ENCODE measurements at places on chromosomes 16 and 17. TPM values are rescaled to one million over a fixed set of nuclear protein-coding genes. Genes with fewer than 3 reads are reported as not detected.

GRCh38 chr17:28467456-28468025, 5.9 kb upstream of the SLC13A2 start:
- no peak for DNase-seq
- no peaks in the 10 kb centered on the region for H3K4me1 ChIP-seq
- H3K27ac ChIP-seq = no peak overlapping the region
- H3K4me3 ChIP-seq = no peak overlapping the region
- H3K27me3 ChIP-seq = peaks cover 19% of the 10 kb centered on the region
- H3K36me3 ChIP-seq = no peaks in the 10 kb centered on the region

DNA sequence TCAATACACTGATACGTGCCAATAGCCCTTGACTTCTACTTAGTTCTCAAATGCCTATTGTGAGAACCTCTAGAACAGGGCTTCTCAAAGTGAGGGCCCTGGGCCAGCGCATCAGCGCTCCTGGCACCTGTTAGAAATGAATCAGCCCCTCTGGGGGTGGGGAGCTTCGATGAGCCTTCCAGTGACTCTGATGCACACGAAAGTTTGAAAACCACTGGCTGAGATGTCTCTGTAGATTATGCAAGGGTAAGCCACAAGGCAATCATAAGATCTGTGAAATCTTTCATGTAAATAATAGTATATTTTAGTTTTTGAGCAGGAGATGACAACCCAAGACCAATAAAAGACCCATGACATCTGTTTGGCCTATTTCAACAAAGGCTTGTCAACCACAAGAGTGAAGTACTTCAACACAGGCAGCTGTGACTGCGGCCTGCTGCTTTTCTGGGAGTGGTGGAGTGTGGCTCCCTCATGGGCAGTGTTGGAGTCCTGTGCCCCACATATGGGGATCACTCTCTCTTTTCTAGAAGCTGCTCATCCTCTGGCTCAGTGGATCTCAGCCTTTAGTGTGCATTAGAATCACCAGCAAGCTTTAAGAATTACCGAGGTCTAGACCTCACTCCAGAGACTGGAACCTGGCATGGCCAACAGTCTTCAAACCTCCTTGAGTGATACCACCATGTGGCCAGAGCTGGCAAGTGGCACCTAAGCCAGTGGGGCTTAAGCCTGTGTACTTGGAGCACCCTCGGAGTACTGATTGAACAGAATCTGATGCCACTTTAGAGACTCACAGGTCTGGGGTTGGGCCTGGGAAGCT, 5.8 kb downstream of the MTHFSD start:
- no peak overlapping the region for H3K4me3 ChIP-seq
- no peak overlapping the region for H3K27ac ChIP-seq
- peaks cover 74% of the 10 kb centered on the region for H3K36me3 ChIP-seq
- H3K27me3 ChIP-seq = no peaks in the 10 kb centered on the region
- DNase-seq = no peak
- H3K4me1 ChIP-seq = peaks cover 3% of the 10 kb centered on the region

TMC7 gene
- total RNA-seq = 1.4 TPM

CDH13 gene
- total RNA-seq = 221 TPM

Measured in heart right ventricle (tissue), 16 donors.